GM12892 (cell line): ENCODE measurements at places on chromosomes 2 and 18.
A peak's percentile ranks its signal among the peaks of the same experiment; 100 is the strongest.

GRCh38 chr18:57930476-57930875, 113.5 kb upstream of the NEDD4L start:
- DNase-seq, result no peak

- no peak for DNase-seq
Measured at GRCh38 chr2:197500503-197501131, 438 bp downstream of the HSPE1 start.

- DNase-seq, result no peak
Measured at GRCh38 chr18:53551868-53552426, 672.5 kb downstream of the MBD2 start.

- DNase-seq, result no peak
Measured at GRCh38 chr18:76558881-76559667, 64.0 kb upstream of the ZNF516 start.

GRCh38 chr18:9779630-9780029, 71.5 kb downstream of the RAB31 start:
- DNase-seq, result no peak

GRCh38 chr2:8574196-8575037, 107.4 kb upstream of the ID2 start:
- peak; percentile 48 for DNase-seq

DNA sequence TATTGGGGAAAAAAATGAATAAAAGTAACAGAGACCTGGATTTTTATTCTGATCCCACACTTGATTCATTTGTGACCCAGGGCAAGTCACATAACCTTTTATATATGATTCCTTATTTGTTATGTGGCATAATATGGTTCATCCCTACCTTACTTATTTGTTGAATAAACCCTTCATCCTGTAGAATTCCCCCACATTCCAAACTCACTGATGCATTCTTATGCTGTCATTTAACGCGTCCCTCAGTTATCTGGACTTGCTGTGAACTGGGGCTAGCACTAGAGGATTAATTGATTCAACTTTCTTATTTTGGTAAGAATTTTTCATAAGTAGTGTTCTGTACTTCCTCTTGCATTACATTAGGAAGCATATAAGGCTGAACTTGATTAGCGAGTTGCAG, 384.7 kb upstream of the RAB12 start:
- DNase-seq, result no peak

DNA sequence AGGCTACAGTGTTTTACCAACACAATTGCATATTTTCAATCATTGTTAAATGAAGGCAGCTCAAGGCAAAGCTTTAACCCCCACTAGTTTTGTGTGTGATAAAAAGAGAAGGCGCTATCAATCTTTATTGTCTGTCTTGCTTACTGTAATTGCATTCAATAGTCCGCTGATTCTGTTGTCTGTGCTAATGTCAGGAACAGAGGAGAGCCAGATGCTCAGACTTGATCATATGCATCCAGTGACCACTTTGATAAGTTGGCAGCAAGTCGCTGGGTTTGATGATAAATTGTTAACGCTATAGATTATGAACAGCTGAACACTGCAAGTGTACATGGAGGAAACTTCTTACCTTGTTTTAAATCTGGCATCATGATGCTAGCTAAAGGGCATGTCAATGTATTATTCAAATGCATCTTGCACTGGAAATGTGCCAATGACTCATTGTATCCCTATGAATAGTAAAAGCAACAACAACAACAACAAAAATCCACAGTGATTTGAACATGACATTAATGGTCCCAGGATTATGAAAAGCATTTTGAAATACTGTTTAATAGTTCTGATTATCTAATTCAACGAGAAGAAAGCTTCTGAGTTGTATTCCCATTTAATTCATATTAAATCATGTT, 423.5 kb upstream of the FANCL start:
- DNase-seq, result no peak

GRCh38 chr2:233706720-233707119, 6.0 kb upstream of the UGT1A5 start:
- DNase-seq, result no peak

DNA sequence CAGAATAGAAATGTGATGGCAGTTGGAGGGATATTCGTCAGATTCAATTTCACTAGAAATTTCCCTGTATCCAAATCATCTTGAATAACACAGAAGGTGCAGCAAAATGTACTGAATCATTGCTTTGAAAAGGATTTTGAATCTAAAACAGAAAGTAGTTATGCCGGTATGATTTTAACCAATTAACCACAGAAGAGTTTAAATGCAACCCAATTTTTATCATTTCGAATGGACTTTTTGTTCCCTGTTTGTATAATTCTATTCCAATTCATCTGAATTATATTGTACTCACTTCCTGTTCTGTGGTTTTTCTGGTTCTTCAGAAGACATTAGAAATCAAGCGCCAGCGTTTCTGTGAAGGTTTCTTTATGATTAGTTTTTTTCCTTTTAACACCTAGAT, 190.4 kb downstream of the MYO3B start:
- DNase-seq, result no peak

GRCh38 chr18:9475643-9476591, 604 bp downstream of the RALBP1 start:
- DNase-seq, result peak; percentile 58

DNA sequence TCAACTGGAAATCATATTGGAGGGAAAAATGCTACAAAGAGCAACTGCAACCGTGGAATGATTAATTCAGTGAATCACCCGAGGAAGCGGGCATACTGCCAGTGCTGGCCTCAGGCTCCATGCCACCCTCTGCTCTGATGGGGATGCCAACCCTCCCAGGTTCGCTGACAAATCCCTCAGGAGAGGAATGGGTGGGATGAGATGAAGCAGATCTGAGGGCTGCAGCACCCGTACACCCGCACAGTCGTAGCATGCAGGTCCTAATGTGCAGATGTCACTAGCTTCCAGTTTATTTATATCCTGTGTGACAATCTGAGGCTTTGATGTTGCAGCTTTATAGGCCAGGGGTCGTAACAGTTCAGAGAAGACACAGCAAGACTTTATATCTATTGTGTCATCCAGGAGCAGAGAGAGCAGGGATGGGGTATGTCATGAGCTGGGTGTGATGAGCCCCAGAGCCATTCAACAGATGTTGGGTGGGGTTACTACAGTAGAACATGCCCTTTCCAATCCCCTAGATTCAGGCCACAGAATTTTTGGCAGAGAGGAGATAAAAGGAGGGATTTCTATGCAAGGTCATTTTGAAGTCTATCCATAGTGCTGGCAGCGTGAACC, 44.6 kb downstream of the DPP4 start:
- DNase-seq, result no peak

DNA sequence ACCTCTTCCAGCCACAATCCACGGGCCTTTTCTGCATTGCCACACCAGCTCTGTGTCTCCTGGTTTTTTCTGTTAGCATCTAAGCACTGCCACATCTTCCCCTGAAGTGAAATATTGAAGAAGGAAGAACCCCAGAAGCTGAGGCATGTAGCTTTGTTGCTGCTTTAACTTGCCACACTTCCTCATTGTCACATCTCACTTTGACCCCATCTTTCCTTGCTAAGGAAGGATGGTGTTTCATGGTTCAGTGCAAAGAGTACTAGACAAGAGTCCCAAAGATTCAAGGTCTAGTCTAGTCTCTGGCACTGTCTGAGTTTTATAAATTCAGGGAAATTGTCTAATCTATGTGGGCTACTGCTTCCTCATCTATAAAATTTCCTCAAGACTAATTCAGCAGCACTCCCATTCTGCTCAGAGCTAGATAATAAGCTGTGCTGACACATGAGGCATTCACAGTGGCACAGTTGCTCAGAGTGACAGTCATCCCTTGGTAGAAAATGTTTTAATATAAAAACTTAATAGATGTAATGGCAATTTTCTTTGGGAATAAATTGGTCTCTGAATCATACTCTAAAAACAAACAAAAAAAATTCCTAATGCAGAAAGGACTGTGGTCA, 483.0 kb upstream of the ID2 start:
- DNase-seq, result no peak

GRCh38 chr2:8456151-8457091, 225.4 kb upstream of the ID2 start:
- DNase-seq, result no peak
